Right cardiac atrium (tissue), 5 donors: ENCODE measurements at places on chromosomes 7 and 10. TPM values are rescaled to one million over a fixed set of nuclear protein-coding genes. Genes with fewer than 3 reads are reported as not detected.

Gene TMEM236
- 0.71 TPM for total RNA-seq

Gene LGI1
- total RNA-seq, result 0.57 TPM

Gene LRIT1
- not detected for total RNA-seq

Gene TCAF1
- 22.1 TPM for total RNA-seq

Gene RBM17
- total RNA-seq, result 57.3 TPM

Gene TCAF2
- 0.45 TPM for total RNA-seq

Gene FRG2B
- total RNA-seq, result not detected

Gene MYOZ1
- total RNA-seq, result 19.5 TPM

Gene TMEM178B
- 49.6 TPM for total RNA-seq

Gene BHLHA15
- not detected for total RNA-seq

Gene PCLO
- 3.8 TPM for total RNA-seq

Gene FAM25A
- not detected for total RNA-seq

Gene GIMAP4
- total RNA-seq, result 25.9 TPM
